Bone marrow (tissue), 2 donors: ENCODE measurements at places on chromosomes 2 and 18.

DNA sequence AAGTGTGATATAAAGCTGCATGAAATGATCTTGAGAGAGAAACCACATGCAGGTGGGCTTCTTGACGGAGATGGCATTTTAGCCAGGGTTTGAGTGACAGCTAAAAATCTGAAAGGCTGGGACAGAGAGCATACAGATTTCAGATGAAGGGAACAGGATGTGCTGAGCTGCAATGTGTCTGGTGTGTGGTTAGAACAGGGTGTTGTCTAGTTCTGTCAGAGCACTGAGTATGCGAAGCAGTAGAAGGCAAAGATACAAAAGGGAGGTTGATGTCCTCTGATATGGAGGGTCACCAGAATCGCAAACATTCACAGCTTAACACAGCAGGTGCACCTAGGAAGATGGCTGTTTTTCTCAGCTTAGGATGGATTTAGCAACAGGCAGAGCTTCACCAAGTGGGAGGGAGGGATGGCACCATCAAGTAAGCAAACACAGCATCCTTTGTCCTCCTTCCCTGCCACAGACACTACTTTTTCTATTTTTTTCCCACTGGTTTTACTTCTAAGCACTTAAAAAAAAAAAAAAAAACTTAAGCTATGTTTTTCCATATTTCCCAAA is 182.5 kb downstream of the TMX3 start:
- DNase-seq = no peak

- DNase-seq = no peak
These were observed 531.7 kb downstream of the DSC3 start for GRCh38 chr18:30510882-30511281.

DNA sequence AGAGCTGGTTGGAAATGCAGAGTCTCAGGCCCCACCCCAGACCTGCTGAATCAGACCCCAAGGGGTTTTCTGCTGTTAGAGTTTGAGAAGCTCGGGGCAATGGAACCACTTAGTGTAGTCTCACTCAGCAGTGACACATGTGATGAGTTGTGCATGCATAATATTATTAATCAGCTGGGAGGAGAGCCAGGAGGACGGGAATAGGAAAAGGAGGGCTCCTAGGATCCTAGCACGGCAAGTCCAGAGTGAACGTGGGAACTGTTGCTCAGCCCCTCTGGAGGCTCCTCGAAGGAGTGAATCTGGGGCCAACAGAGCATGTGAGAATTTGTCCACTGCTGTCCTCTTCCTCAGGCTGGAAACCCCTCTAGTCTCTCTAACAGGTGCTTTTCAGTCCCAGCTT is 87.1 kb downstream of the HS1BP3 start:
- no peak for DNase-seq

- DNase-seq = no peak
These were observed 112.8 kb downstream of the CDC42EP3 start for GRCh38 chr2:37558623-37559022.

DNA sequence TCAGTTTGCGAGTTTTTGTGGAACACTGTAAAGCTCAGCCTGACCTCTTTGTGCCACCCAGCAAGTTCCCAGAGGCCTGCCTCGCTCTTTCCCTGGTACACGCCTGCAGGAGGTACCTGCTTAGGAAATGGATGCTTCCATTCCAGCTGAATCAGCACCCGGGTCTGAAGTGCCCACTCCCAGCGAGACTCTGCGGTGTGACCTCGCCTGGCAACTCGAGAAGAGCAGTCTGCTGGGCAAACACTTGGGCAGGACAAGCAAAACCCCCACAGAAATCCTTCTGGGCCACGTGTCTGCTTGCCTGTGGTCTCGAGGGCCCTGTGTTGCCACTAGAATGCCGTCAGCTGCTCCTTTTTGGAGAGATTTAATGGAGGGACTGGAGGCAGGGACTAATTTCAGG is 127.6 kb downstream of the MAPK4 start:
- DNase-seq = no peak

- no peak for DNase-seq
These were observed 126.3 kb downstream of the NRP2 start for GRCh38 chr2:205808486-205809121.

DNA sequence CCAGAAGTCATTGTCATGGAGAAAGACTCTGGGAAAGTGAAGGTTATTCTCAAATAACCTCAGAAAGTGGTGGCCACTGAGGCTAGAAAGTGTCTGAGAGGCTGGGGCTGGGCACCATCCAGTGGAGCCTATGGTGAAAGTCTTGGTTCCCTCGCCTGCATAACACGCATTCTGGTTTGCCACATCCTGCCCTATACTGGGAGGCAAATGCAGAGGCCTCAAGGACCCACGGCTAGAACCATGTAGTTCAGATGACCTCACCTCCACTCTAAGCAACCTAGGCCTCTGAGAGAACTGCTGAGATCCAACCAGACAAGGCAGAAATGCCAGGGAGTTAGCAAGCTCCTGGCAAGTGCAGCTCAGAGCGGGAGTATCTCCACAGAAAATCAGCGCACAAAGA is 5.1 kb downstream of the ITGB6 start:
- no peak for DNase-seq

- peak; percentile 84 for DNase-seq
These were observed 53.5 kb upstream of the RMDN2 start for GRCh38 chr2:37871456-37872191.

- no peak for DNase-seq
These were observed 67.5 kb upstream of the RGPD5 start for GRCh38 chr2:109726379-109727270.

GRCh38 chr2:37471994-37472393 is 127.6 kb downstream of the QPCT start:
- no peak for DNase-seq

GRCh38 chr18:28152754-28153153 is 24.2 kb downstream of the CDH2 start:
- no peak for DNase-seq
